Small intestine (tissue), 16 donors: ENCODE measurements at places on chromosomes 1 and 21. TPM values are rescaled to one million over a fixed set of nuclear protein-coding genes. Genes with fewer than 3 reads are reported as not detected.
A peak's percentile ranks its signal among the peaks of the same experiment; 100 is the strongest.

DNA sequence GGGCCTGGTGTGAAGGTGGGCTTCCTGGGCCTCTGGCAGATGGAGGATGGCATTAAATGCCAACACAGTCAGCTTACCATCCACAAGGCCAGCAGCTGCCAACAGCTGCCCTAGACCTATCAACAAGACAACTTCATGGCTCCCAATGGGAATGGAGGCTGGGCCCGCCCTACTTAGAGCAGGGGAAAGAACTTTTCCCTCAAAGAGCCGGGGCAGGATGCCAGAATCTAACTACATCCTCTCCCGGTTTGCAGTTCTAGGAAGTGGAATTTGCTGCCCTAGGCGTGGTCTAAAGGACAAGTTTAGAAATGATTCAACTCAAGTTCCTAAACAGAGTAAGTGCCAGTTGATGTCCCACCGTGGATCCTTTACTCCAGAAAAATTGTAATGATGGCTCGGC is 13.1 kb downstream of the ICMT start:
- DNase-seq: no peak

DNA sequence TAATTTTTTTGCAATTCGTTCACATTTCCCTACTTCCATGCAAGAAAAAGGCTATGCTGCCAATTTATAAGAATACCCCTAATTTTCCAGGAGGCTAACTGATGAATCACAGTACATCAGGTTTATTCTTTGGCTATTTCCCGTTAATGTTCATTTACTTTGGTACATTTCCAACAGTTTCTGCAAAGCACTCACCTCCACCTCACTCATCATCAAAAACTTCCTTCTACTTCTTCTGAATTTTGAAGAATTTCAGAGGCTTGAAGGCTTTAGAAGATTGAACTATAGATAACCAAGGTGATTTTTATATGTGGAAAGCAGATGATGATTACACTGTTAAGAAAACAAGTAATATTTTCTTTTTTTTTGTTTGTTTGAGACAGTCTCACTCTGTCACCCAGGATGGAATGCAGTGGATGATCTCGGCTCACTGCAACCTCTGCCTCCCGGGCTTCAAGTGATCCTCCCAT is 60.5 kb upstream of the HP1BP3 start:
- no peak for DNase-seq

DNA sequence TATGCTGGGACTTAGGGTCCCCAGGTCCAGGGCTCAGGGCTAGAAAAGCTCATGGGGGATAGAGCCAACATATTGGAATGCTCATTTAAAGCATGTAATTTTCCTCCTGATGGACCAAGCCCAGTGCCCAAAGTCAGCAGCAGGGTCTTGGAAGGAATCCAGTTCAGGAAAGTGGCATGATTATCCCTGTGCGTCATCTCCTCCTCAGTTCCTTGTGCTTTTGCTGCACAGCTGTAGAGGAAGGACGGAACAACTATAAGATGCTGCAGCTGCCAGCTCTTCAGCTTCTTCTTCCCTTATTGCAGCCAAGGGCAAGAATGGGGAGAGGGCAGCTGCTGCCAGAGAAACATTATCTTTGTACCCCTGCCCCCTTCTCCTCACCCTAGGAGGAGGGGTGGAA is 58.4 kb downstream of the OVGP1 start:
- DNase-seq: no peak

CD53 gene
- polyA plus RNA-seq: 17.3 TPM

DNA sequence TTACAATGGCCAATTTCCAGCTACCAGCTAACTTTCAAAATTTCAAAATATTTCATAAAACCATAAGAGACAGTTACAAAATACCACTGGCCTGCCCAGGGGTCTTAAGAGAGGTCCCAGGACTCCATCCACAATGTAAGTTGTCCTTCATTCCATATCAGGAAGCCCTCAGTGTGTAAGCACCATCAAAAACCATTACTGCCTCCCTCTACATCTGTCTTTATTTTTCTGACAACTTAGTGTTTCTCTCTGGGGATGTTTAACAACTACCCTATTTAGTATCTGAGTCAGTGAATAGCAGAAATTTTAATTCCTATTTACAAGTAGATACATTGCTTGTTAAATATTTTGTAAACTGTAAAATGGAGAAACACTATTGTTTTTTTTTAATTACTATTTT is 339.3 kb upstream of the ADAMTS5 start:
- DNase-seq: no peak

GRCh38 chr1:172609528-172609927 is 49.4 kb upstream of the FASLG start:
- DNase-seq: peak; percentile 25

- DNase-seq: no peak
Measured at GRCh38 chr21:27365394-27365793, 398.5 kb upstream of the ADAMTS5 start.

DNA sequence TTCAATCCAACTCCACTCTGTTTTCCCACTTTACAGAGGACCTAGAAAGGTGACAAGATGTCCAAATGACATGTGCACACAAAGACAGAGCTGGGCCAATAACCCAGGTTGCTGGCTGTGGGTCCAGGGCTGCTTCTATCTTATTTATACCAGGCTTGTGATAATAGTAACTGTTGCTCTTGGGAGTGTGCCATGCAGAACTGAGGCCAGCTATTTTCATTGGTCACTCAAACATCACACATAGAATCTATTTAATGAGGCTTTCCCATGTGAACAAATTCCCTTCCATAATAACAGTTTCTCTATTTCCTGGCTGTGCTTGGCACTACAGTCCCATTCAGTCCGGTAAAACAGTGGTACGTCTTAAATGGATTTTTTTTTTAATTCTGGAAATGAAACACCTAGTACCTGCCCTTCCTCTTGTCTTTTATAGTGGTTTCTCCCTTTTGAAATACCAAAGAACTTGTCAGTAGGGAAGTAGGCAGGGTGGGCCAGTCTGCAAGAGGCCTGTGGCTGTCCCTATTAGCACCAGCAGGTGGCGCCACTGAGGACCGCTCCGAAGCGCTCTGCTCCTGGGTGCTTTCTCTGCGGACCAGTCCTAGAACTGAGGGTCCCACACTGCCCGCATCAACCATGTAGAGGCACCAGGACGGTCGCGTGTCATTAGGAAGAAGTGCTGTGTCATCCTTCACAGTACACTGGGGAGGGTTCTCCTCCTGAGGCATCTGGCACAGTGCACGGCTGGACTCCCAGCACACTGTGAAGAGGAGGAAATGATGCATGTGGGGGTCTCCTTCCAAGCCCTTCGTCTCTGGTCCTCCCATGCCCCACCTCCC is 52.1 kb downstream of the GPR161 start:
- DNase-seq: peak; percentile 63

GJA4 gene
- polyA plus RNA-seq: not detected

IRF6 gene
- polyA plus RNA-seq: 29.5 TPM

DNA sequence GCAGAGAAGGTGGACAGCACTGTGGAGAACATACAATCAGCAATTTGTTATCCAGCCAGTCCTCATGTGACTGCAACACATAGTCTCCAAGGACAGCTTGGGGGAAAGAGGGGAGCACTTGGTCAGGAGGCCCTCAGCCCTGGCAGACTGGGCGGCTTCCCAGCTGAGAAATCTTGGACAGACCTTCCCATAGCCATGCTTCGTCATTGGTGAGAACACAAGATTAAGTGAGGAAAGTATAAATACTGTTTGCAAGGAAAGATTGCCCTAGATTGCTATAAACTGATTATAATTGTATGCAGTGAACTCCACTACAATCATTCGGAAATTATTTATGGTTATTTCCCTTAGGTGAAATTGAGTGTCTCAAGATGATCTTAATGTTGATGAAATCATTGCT is 131.5 kb downstream of the LMX1A start:
- DNase-seq: no peak

DNA sequence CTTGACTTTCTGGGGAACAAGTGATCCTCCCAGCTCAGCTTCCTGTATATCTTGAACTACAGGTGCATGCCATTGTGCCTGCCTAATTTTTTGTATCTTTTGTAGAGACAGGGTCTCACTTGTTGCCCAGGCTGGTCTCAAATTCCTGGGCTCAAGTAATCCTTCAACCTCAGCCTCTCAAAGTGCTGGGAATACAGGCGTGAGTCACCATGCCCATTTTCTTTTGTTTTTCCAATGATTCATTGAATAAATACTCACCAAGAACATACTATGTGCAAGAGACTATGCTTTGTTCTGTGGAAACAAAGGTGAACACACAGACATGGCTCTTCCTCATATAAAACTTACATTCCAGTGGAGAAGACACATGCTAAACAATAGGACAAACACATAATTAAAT is 407.8 kb upstream of the DAB1 start:
- DNase-seq: no peak

DNA sequence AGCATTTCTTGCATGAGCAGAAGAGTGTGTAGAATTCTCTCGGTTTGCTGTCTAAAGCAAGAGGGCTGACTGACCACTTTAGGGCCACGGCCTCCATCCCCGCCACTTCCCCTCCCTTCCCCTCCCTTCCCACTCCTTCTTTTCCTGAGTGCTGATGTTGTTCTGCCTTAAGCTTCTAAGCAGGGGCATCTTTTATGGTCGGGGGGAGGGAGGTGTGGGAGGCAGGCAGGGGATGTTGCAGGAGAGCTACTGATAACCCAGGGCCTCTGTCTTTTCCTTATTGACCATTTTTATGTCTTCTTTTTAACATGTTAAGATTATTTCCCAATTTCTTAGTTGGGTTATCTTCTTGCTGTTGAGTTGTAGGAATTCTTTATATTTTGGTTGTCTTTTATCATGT is 15.1 kb downstream of the USP25 start:
- no peak for DNase-seq

DNA sequence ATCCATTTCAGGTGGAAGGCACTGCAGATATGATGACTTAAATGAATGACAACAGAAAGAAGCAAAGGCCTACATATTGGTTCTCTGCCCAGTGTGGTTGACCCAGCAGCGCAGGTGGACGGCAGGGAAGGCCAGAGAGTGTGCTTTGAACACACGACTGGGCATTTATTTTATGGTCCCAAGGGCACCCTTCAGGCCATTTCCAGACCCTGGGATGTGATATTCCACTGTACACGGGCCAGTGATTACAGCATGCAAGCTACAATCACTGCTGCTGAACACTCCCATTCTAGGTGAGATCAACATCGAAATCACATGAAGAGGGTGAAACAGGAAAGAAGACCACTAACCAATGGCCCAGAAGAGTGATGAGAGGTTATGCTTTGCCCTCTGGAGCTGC is 33.8 kb downstream of the PCNX2 start:
- no peak for DNase-seq

GRCh38 chr1:207672522-207673130 is 27.7 kb downstream of the CR1L start:
- peak; percentile 63 for DNase-seq

- peak; percentile 13 for DNase-seq
Measured at GRCh38 chr1:53367503-53368313, 39.8 kb upstream of the LRP8 start.

DNA sequence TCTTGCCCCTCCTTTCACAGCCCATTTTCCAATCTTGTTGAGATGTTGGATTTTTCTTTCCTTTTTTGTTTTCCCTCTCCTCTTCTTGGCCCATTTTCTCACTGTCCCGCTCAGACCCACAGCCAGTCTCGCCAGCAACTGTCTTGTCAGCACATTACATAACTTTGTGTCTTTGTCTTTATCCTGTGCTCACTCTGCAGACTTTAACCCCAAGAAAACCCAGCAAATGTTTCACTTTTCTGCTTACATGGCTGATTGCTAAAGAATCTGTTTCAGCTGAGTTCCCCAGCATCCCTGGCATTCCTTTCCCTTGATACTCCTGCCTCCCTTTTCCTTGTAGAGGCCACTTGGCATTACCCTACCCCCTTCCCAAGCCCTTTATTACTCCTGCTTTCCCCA is 74.6 kb downstream of the ZNF648 start:
- peak; percentile 34 for DNase-seq

GRCh38 chr21:39153373-39153772 is 29.9 kb downstream of the PSMG1 start:
- DNase-seq: no peak

LAMTOR5 gene
- 323 TPM for polyA plus RNA-seq

SFN gene
- 67.8 TPM for polyA plus RNA-seq

DNA sequence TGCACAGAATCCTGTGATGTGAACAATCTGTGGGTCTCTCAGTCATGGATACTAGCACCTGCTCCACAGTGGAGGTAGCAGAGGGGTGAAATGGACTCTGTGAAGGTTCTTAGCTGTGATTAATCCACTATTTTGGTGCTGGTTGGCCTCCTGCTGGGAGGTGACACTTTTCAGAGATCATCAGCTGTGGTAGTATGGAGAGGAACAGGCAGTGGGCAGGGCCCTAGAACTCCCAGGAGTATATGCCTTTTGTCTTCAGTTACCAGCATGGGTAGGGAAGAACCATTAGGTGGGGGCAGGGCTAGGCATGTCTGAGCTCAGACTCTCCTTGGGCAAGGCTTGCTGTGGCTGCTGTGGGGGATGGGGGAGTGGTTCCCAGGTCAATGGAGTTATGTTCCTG is 54.0 kb upstream of the KCNJ15 start:
- DNase-seq: no peak

DNA sequence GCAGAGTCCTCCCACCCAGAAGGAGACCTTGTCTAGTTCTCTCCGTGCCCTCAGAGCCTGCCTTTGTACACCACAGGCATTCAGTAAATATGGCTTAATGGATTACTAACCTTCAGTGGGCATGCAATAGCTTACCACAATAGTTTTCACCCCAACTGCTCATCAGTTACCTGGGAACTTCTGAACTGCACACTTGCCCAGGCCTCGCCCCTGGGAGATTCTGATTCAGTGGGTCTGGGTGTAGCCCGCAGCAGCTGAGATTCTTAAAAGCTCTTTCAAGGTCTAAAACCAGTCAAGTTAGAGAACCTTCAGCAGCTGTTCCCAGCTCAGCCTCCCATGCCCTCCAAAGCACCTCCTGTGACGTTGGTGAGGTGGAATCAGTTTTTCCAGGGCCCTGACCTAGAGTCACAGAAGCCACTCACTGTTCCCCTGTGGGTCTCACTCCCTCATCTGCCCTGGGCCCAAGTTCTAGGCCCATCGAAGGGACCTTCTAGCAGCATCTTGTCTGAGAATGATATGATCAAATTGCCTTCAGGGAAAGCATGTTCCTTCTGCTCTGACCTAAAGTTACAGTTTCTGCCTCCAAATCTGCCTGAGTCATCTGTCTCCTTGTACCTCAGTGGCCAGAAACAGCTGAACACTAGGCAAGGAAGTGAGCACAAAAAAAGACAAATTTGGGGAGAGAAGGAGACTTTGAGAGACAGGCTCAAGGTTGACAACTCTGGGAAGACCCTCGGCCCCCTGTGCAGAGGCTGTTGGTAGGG is 10.8 kb downstream of the ASAP3 start:
- no peak for DNase-seq

- DNase-seq: no peak
Measured at GRCh38 chr1:10187026-10187334, 23.4 kb upstream of the KIF1B start.

ZNF695 gene
- polyA plus RNA-seq: 1.1 TPM

NPR1 gene
- polyA plus RNA-seq: 0.22 TPM

APOBEC4 gene
- polyA plus RNA-seq: not detected

GRCh38 chr1:174114788-174115448 is 44.4 kb upstream of the RABGAP1L start:
- DNase-seq: peak; percentile 92

GRCh38 chr1:82152356-82153271 is 351.9 kb downstream of the ADGRL2 start:
- DNase-seq: peak; percentile 1

KCNN3 gene
- 0.45 TPM for polyA plus RNA-seq

BACE2 gene
- polyA plus RNA-seq: 14.1 TPM

GRCh38 chr1:193846876-193847604 is 660.6 kb upstream of the B3GALT2 start:
- no peak for DNase-seq
